Stimulated activated CD4-positive, alpha-beta T cell treated with anti-CD3 and anti-CD28 coated beads, Interleukin-1b, Interleukin-23, amount 100 ng/mL, for 1 hour (primary cell): ENCODE measurements at places on chromosomes 3 and 15.

DNA sequence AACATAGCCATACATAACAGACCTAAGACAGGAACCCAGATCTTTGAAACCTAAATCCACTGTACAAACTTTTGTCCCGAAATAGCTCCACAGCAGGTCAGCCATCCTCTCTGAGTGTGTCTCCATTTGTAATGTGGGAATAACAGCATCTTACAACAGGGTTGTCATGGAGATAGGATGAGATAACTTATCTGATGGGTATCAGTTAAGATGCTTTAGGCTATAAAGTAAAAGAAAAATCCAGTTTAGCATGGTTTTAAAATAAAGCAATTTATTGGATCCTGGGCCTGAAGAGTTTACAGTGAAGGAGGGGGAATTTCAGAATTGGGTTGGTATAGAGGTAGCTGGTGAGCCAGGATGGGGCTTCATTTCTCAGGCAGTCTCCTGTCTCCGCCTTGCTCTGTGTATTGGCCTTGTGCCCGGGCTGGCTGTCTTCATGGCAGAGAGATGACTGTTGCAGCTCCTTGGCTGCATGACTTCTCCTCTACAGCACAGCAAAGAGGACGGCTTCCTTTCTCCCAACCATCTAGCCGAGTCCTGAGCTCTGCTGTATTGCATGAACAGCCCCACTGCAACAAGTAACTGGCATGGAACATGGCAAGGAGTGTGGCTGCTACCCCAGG is 131.9 kb upstream of the PROK2 start:
- no peak for DNase-seq

GRCh38 chr3:160876643-160877042 is 120.6 kb downstream of the PPM1L start:
- no peak for DNase-seq

- DNase-seq = no peak
These were observed 21.4 kb upstream of the CELF6 start for GRCh38 chr15:72341361-72341760.

GRCh38 chr3:194103983-194104751 is 31.8 kb upstream of the HES1 start:
- DNase-seq = no peak

- no peak for DNase-seq
These were observed 181.0 kb upstream of the FEZF2 start for GRCh38 chr3:62554264-62554799.

- DNase-seq = no peak
These were observed 13.2 kb upstream of the ZBED2 start for GRCh38 chr3:111608383-111608782.

- no peak for DNase-seq
These were observed 30.0 kb upstream of the SLC6A1 start for GRCh38 chr3:10962481-10963036.
